HCEC 1CT (cell line): ENCODE measurements at places on chromosomes 7 and 10.
A peak's percentile ranks its signal among the peaks of the same experiment; 100 is the strongest.

DNA sequence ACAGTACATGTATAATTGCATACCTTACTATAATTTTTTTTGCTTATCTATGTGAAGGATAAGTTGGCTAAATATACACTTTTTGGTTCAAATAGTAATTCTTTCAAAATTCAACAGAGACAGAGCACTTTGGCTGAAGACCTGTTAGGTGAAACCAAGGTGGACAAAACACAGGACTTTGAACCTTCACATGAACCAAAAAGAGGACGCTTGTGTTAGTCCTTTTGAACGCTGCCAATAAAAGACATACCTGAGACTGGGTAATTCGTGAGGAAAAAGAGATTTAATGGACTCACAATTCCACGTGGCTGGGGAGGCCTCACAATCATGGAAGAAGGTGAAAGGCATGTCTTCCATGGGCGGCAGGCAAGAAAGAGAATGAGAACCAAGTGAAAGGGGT lies 4.7 kb upstream of the AGMO start:
- no peak for DNase-seq

DNA sequence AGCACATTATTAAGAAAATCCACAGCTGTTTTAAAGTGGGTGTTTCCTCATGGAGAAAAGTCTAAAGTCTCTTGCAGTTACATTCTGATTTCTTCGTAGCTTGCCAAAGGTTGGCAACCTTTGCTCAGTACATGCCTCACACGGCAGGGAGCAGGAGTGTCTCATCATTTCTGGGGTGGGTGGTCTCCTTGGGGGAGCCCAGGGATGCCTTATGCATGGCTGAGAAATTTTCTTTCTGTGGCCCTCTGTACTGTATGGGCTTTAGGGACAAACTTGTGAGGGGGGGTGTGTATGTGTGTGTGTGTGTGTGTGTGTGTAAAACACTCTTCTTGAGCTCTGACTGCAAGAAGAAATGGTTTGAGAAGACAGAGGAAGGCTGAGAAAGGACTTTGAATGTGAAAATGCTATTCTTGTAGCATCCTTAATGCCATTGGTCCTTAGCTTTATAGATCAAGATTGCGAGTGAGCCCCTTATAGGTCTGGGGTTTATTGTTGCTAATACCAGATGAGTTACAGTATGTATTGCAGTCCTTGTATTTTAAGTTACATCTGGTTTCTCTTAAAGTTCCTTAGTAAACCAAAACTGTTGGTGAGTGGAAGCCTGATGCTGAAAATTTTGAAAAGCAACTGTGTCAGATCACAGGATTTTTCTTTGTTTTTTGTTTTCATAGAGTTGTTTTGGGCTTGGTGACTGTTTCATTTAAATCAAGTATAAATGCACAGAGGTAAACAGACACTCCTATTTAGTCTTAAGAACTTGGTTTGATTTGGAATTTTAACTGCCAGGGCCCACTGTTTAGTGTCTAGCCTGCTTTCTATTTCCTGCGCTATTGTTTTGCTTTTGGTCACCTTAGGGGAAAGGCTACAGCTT lies 242.0 kb downstream of the BICC1 start:
- no peak for DNase-seq

GRCh38 chr10:79070606-79071395 lies 2.0 kb downstream of the ZMIZ1 start:
- peak; percentile 69 for DNase-seq

- no peak for DNase-seq
Measured at GRCh38 chr10:128050936-128051335, 75.3 kb downstream of the MKI67 start.

DNA sequence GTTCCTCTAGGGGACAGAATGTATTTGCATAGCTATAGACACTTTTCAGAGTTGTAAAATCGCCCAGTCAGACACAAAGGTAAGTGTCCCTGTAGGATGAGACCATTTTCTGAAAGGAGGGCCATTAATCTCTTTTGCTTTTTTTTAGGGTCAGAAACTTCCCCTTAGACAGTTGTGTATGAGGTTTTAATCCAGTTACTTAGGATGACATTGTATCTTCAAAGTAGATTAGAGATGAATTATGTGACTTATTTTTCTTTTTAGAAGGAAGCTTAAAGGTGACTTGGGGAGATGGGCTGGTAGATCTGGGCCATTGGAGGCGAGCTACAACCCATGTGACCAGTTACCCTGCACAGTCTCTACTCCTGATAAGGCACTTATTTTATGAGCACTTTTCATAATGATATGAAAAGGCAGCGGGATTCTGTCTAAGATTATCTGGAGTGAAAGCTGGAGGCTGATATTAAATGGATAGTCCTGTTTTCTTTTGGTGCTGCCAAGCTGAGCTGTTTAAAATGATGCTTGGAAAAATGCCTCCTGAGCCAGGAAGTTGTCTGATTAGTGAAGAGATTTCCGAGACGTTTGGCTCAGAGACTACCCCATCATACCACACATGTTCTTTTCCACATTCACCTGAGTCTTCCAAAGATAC lies 264.3 kb downstream of the AUTS2 start:
- no peak for DNase-seq
